Left cardiac atrium (tissue), 4 donors: ENCODE measurements at places on chromosomes 11 and 22. TPM values are rescaled to one million over a fixed set of nuclear protein-coding genes. Genes with fewer than 3 reads are reported as not detected.

Gene SCN4B
- total RNA-seq: 11.3 TPM

Gene BTBD18
- total RNA-seq: not detected

Gene LMO1
- total RNA-seq: not detected

Gene OLFML1
- 16.5 TPM for total RNA-seq

Gene MMP8
- total RNA-seq: not detected

Gene TIMP3
- total RNA-seq: 484 TPM

Gene CTSF
- total RNA-seq: 51.0 TPM
